EL (cell line): ENCODE measurements at places on chromosomes 7 and 10.

- DNase-seq, result peak; percentile 98
These were observed 222.4 kb downstream of the RPS24 start for GRCh38 chr10:78255796-78256638.

DNA sequence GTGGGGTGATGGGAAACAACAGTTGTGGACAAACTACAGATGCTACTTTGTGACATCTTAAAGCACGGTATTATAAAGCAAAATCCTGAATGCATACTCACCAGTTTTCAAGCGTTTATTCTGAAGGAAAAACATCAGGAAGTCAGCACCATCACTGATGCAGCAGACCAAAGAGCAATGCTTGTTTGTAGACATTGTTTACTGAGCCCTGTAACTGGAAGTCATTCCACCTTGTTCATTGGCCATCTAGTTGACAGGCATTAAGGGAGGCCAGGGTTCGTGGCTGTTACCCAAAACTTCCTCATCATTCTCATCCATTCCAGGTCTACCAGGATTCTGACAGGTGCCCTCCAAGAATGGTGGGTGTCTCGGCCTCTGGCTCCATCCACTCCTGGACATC lies 55.3 kb upstream of the FAM204A start:
- DNase-seq, result no peak

DNA sequence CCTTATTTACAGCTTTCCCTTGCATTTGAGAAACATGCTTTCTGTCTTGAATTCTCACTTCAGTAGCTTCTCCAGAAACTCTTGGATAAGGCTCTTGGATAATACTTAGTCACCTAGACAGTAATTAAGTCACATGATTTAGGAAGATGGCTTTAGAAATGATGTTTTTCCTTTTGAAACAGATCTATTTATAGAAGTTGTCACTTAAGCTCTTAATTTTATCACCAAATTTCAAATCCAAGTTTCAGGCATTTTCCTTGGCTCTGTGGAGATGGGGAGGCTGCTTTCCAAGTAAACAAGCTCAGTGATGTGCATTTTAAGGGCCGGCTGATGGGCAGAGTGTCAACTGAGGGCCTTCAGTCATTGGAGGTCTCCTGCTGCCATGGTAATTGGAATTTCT lies 130.3 kb downstream of the SRI start:
- no peak for DNase-seq

DNA sequence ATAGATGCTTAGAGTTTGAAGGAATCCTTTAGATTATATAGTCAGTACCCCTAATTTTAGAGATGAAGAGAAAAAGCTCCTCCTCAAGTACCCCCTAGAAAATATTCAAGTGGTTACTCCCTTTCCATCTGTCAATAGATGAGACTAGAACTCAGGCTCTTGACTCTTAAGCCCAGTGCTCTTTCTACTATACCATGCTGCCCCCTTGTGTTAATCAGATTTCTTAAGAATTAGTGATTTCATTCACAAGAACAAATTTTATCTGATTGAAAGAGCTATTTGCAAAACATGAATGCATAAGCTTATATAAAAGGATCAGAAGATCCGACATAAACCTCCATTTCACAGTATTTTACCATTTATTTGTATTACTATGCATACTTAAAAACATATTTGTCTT lies 179.3 kb downstream of the TFEC start:
- DNase-seq, result peak; percentile 34

- DNase-seq, result no peak
These were observed 6.7 kb upstream of the PNLIP start for GRCh38 chr10:116538992-116539391.

- DNase-seq, result no peak
These were observed 494 bp upstream of the RHBDD2 start for GRCh38 chr7:75878312-75878768.

DNA sequence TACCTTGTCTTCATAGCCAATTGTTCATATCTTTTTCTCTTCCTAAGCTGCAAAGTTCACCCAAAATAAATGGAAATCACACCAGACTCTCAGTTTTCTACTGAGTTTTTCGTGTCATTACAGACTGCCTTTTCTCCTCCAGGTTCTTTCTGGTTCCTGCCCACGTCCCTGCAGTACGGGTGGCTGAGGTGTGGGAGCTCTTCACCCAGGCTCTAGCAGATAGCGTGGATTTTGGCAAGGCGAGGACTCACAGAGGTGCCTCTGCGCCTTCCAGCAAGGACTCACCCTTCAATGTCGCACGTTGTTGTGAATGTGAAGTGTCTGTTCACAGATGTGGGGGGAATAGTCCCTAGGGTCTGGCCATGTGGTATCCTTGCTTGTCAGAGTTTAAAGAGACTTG lies 71.6 kb downstream of the ABCA13 start:
- DNase-seq, result no peak

- no peak for DNase-seq
These were observed 322.2 kb downstream of the TNS3 start for GRCh38 chr7:47259682-47260081.

DNA sequence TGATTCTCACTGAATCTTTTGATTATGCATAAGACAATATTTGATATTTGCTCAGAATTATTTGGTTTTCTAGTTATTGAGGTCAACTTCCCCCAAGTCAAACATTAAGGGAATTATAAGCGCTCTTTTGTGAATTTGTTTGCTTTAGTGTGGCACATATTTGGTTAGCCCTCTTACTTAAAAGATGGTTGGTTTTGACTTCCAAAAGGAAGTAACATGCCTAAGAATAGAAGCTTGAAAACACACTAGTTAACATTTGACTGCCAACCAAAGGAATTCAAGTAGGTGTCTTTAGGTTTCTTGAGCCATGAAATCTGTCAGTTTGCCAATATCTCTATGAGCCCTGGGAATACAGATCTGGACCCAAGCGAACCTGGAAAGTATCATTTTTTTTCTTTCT lies 24.9 kb downstream of the STEAP4 start:
- DNase-seq, result no peak

- DNase-seq, result peak; percentile 8
These were observed 12.3 kb downstream of the CNPY1 start for GRCh38 chr7:155533827-155534690.

- DNase-seq, result peak; percentile 29
These were observed 10.4 kb upstream of the STRIP2 start for GRCh38 chr7:129423700-129424410.

GRCh38 chr7:35253710-35254495 lies at the start of gene TBX20:
TSS of gene TBX20 (minus strand) at chr7:35254100. CDS start at chr7:35253620, 480 bp downstream.
- DNase-seq, result peak; percentile 13

- DNase-seq, result no peak
These were observed 18.2 kb upstream of the ANKRD1 start for GRCh38 chr10:90939116-90939515.

DNA sequence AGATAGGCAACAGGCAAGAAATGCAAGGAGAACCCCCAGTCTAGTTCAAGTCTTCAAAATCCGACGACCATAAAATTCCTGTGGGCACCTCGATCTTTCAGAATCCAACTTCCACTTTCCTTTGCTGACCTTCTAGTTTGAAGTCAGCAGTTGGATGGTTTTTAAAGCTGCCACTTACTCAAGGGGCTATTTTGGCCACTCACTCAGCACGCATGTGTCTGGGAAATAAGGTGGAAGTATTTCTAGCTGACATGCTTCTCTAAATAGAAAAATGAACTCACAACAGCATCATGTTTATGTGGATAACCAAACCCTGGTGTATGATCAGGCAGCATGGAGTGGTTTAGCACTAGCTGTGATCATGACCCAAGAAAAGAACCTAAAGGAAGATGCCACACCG lies at the start of gene NRAP:
Gene NRAP, minus strand, starts transcription at position 134 of the 400 bp plus-strand sequence. CDS start 159 bp downstream, outside the sequence.
- no peak for DNase-seq

GRCh38 chr7:157495594-157495993 lies 158.8 kb downstream of the DNAJB6 start:
- DNase-seq, result no peak

GRCh38 chr7:990933-991728 lies 8.2 kb downstream of the CYP2W1 start:
- DNase-seq, result no peak

- DNase-seq, result no peak
These were observed 120.6 kb downstream of the SH3PXD2A start for GRCh38 chr10:103734731-103735130.

DNA sequence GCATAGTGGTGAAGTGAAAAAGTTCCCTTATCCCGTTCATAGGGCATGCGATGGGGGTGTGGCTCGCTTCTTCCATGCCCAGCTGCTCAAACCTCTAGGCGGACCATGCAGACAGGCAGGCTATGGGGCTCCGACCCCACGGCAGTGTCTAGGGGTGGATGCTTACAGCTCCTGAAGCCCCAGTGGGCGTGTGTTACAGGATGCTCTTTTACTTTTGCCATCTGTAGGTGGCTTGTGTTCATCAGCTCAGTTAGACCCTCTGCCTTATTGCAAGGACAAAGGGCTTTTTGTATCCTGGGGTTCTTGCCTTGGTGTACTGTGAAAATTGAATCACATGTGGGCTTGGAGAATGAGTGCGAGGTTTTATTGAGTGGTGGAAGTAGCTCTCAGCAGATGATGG lies at the start of gene MYL10:
Gene MYL10, minus strand, starts transcription at position 126 of the 400 bp plus-strand sequence. CDS start 178 bp downstream, outside the sequence.
- no peak for DNase-seq
